NCI-H2081 (cell line): ENCODE measurements at places on chromosomes 5 and 9.

GRCh38 chr9:113238859-113239232, 17.5 kb downstream of the SLC31A1 start:
- DNase-seq, result no peak

GRCh38 chr9:14133394-14133793, 180.5 kb downstream of the NFIB start:
- no peak for DNase-seq

GRCh38 chr9:95989297-95989696, 113.8 kb downstream of the ERCC6L2 start:
- no peak for DNase-seq

GRCh38 chr9:84111726-84112125, 131.1 kb downstream of the RMI1 start:
- no peak for DNase-seq

DNA sequence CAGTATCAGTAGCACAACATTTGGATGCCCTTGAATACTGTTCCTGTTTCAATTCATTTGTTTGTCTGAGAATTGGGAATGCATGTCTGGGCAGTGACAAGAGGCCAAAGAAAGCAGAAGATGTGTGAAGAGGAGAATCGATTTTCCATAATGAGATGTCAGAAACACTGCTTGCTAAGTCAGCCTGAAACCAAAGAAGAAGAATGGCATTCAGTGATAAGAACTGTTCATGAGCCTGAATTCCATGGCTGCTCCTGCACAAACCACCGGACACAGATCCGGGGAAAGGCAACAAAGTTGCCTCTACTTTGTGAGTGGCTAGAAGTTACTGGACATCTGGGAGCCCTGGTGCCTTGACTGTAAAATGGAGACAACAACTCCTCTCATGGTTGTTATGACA, 207.2 kb upstream of the RASEF start:
- no peak for DNase-seq

DNA sequence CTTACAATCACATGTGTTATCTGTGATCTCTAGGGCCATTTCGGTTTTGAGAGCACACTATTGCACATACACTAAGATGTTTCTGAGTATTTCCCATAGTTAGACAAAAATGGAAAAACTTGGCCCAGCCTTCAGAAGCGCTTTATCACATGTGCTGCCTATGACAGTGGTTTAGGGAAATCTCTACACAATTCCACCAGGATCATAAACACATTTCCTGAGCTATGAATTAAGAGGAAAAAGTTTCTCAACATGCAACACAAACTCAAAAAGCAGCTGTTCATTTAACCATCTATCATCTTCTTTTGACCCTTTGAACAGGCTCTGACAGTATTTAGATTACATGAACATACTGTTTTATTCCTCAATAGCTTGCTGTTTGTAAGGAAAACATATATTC, 15.1 kb downstream of the FGF1 start:
- DNase-seq, result no peak
